ENCODE measurements at places on chromosomes 6 and 20.

DNA sequence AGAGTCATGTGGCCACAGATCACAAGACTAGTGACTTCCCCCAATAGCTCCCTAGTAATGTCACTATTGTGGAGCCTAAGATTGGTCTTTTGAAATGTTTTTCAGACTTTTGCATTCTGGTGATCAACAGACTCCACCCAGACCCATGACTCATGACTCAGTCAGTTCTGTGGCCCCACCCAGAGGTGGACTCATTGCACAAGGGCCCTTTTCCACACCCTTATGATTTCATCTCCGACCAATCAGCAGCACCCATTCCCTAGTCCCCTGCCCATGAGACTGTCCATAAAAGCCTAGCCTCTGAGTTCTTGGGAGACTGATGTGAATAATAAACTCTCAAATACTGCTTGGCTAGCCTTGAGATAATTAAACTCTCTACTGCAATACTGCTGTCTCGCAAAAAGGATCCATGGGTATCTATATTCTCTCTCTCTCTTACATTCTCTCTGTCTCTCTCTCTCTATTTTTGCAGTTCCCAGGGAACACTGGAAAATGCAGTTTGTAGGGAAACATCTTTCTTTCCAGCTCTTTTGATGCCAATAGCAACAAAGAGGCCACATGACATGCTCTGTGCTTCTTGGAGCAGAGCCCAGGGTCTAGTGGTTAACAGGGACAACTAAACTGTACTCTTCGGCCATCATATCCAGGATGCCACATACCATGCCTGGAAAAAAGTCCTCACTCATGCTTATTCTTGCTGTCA, 71.3 kb upstream of the IYD start:
- no peak for DNase-seq

- no peak for DNase-seq
Observed at GRCh38 chr20:58239216-58239615, 10.8 kb upstream of the ANKRD60 start.

DNA sequence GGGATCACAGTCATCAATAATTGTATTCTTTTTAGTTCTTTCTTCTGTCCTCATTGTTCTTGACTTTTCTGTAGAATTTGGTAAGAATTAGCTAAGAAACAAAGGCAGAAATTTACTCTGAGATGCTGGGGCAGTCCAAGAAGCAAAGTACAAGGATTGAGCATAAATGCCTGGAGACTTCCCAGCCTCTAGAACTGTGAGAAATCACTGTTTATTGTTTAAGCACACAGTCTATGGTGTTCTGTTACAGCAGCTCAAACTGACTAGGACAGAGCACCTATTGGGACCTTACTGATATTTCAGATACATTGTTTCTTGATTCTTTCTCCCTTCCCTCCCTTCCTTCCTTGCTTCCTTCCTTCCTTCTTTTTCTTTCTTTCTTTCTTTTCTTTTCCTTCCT, 192.7 kb upstream of the SLC35B3 start:
- no peak for DNase-seq

DNA sequence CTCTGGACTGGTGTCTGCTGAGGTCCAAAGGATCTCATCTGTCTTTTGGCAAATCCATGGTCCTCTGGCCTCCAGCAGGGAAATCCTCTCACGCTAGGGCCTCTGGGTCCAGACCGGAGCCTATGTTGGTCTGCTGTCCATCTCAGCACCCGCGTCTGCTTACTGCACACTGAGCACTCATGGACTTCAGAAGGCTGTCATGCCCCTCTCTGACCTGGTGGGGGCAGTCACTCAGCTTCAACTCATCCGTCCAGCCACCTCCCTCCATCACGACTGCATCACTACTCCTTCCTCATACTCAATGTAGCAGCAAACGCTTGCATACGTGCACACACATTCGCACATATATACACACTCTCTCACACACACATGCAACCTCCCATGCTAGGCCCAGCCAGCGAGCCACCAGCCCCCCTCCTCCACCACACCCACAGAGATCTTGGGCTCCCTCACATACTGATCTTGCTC, 33.3 kb downstream of the GABRR2 start:
- no peak for DNase-seq

DNA sequence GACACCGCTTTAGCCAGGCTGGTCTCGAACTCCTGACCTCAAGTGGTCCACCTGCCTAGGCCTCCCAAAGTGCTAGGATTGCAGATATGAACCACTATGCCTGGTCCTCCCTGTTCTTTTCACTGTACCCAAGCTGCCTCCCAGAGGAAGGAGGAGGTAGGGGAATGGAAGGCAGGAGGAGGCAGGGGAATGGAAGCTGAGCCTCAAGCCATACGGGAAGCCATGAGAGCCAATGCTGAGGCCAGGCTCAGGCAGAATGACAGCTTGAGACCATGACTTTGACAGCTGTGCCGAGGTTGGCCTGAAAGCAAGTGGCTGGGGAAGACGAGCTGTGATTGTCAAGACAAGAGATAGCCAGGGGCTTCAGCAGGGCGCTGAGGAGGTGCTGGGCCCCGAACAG, 13.6 kb upstream of the ZNF335 start:
- DNase-seq = no peak

DNA sequence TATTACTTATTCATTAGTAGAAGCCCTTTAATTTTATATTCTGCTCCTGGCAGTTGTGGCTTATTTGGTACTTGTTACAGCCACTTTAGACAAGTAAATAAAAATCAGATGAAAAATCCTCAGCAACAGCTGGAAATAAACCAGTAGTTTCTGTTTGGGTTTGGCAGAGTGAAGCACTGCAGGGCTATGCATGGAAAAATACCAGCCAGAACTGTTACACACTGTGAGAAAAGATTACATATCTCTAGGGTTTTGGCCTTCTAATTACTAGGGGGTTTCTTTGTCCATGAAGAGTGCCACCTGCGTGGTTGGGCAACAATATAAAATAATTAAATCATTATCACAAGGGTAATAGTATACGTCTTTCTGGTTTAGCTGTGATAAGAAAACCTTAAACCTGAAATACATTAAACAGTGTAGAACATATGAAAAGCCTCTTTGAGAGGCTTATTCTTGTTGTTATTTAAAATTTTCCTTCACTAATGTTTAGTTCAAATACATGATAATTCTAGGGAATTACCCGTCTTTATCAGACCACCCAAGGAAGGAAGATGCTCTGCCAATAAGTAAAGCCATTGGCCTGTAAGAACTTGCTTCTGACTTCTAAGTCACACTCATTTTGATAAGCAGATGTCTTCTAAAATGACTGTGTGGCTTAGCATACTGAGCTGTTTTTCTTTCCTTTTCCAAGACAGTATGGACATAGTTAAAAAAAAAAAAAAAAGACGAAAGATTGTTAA, 320.0 kb upstream of the FLRT3 start:
- no peak for DNase-seq
